CD14-positive monocyte (primary cell): ENCODE measurements at places on chromosomes 11 and 22.
A peak's percentile ranks its signal among the peaks of the same experiment; 100 is the strongest.

GRCh38 chr11:89521792-89522191, 30.6 kb upstream of the NOX4 start:
- no peak for DNase-seq
- H3K27me3 ChIP-seq = no peaks in the 10 kb centered on the region
- no peaks in the 10 kb centered on the region for H3K4me1 ChIP-seq
- no peaks in the 10 kb centered on the region for H3K36me3 ChIP-seq
- no peak overlapping the region for H3K27ac ChIP-seq

DNA sequence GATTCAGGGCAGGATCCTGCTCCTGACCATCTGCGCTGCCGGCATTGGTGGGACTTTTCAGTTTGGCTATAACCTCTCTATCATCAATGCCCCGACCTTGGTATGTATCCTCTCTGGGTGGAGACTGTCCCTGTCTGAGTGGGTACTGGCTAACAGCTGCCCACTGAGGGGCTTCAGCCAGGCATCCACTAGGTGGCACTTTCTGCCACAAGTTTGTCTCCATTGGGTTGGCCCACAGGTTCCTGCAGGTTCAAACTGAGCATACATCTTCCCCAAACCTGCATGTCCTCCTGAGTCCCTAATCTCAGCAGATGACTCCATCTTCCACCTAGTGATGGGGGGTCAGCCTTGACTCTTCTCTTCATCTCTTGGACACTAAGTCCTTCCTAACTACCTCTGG, 4.4 kb downstream of the SLC2A11 start:
- H3K36me3 ChIP-seq = no peaks in the 10 kb centered on the region
- H3K4me3 ChIP-seq = no peak overlapping the region
- no peak overlapping the region for H3K27ac ChIP-seq
- DNase-seq = peak; percentile 17

- H3K36me3 ChIP-seq = no peaks in the 10 kb centered on the region
- H3K4me1 ChIP-seq = peaks cover 49% of the 10 kb centered on the region
- peak; percentile 20 for DNase-seq
- peak overlapping the region; percentile 99 for H3K4me3 ChIP-seq
- H3K27ac ChIP-seq = peak overlapping the region; percentile 99
Measured at GRCh38 chr11:118791961-118792569, 1.1 kb upstream of the DDX6 start.

GRCh38 chr22:32721328-32722180, 80.0 kb upstream of the TIMP3 start:
- peaks cover 4% of the 10 kb centered on the region for H3K27me3 ChIP-seq
- no peak overlapping the region for H3K4me3 ChIP-seq
- H3K27ac ChIP-seq = no peak overlapping the region
- DNase-seq = no peak
- no peaks in the 10 kb centered on the region for H3K36me3 ChIP-seq

- peaks cover 15% of the 10 kb centered on the region for H3K27me3 ChIP-seq
- H3K4me1 ChIP-seq = no peaks in the 10 kb centered on the region
- H3K4me3 ChIP-seq = no peak overlapping the region
- H3K27ac ChIP-seq = no peak overlapping the region
- no peak for DNase-seq
Measured at GRCh38 chr11:132948252-132948651, 584.0 kb downstream of the OPCML start.
